ENCODE measurements at places on chromosomes 3 and 15.
A peak's percentile ranks its signal among the peaks of the same experiment; 100 is the strongest.

GRCh38 chr15:56491110-56491722 is 26.3 kb upstream of the MNS1 start:
- DNase-seq, result peak; percentile 9

DNA sequence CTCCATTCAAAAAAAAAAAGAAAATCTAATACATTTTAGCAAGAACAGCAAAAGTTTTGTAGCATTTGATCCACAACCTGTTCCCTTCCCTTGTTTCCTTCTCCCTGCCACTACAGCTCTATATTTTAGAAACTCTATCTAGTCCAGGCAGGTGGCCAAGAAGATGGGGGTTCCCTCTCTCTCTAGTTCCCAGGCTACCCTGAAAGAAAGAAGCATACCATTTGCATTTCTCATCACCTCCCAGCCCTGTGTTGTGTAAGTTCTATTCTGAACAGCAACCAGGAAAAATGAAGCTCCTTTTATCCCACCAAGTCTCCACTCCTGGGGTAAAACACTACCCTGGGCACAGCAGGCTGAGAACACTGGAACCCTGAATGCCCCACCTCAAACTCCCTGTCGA is 100.0 kb downstream of the PCCB start:
- DNase-seq, result no peak

DNA sequence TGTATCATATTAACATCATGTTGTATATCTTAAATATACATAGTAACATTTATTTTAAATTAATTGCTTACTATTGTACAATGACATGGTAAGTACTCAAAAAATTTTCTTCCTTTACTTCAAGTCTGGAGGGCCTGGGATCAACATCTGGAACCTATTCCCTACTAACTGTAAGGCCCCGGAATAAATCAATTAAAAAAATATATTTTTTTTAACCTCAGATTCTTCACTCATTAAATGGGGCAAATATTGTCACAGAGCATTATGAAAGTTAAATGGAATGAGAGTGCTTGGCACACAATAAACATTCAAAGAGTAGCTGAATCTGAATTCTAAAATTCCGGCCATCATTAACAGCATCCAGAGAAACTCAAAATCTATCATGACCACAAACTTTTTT is 16.5 kb downstream of the GSK3B start:
- no peak for DNase-seq

- no peak for DNase-seq
Observed at GRCh38 chr3:190016966-190017365, 103.7 kb downstream of the P3H2 start.

GRCh38 chr3:159733194-159733860 is 255.3 kb upstream of the IL12A start:
- no peak for DNase-seq

GRCh38 chr3:159236321-159236720 is 434.5 kb downstream of the MFSD1 start:
- no peak for DNase-seq

DNA sequence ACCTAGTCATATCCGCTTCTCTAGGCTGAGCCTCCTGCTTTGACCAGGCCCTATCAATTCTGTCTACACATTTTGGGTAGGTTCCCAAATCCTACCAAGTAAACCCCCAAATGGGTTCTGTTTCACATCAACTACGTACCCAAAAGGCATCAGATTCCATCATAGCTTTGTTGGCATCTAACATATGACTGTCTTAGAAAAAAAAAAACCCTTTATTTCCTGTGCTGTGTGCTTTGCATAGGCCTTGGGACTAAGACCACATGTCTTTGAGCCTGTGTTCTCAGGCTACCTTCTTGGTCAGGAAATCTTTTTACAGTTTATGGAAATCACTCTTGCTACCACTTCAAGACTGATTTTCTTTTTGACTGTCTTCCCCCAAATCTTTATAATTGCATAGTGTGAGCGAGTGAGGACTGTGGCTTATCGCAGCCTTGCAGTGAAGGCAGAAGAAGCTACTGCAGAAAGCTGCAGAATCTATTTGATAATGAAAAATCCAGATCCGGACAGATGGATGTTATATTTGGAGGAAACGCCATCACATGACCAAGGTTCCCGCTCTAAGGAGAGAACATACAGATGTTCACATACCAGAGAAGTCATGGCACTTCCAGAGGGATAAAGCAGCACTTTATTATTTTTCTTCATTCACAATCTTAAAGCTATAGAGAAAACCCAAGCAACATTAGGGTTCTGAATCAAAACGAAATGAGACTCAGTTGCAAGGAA is 111.2 kb downstream of the EOMES start:
- DNase-seq, result no peak

DNA sequence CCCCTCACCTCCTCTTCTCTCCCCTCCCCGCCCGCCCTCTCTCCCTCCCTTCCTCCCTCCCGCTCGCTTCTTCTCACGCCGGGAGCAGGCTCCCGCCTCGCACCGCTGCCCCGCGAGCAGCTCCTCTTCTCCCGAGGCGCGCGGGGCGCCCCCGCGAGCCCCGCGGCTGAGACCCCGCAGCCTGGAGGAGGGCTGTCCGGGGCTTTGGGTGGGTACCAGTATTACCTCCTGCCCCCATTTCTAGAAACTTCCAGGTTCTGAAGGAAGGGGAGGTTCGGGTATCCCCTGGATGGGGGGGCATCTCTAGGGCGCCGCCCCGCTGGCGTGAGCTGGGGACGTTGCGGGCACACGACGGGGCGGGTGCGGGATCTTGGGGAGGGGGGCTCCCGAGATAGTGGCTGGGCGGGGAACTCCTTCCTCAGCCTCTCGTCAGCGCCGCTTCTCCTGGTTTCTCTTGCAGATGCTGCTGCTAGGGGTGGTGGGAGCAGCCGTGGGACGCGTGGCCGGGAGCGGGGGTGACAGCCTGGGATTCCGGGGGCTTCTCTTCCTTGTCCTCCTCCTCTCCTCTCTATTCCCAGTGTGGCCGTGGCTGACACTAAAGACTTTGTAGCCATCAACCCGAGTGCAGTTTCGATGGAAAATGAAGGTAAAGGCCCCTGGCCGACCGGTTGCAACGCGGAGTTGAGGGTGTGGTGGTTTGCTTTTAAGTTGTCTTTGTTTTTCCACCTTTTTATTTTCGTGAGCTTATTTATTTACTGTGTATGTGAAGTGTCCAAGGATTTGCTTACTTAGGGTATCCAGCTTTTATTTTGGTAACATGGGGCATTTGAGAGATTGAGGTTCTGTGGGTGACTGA is 474 bp downstream of the ATP2C1 start:
- peak; percentile 31 for DNase-seq

DNA sequence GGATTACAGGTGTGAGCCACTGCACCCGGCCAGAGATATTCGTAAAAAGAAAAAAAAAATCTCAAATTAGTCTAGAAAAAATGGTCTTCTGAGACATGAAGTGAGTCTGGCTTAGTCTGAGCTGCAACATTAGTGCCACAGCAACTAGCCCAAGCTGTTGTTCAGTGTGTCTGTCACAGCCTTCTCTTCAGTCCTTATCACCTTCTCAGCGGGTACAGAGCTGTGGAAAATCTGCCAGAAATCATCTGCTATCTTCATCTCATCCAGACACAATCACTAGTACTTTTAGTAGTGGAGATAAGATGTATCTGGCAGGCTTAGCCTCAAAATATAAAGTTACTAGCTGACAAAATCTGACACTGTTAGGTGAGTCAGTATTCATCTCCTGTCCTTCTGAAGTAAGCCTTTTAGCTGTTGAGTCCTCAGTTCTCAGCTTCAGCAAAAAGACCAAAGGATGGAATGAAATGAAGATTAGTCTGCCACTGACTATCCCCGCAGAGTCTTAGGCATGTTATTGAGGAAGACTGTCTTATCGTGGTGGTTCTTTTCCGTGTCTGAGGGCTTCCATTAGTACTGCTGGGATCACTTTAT is 120.5 kb upstream of the CGNL1 start:
- DNase-seq, result no peak

- no peak for DNase-seq
Observed at GRCh38 chr3:185649414-185649813, 63.3 kb downstream of the SENP2 start.

DNA sequence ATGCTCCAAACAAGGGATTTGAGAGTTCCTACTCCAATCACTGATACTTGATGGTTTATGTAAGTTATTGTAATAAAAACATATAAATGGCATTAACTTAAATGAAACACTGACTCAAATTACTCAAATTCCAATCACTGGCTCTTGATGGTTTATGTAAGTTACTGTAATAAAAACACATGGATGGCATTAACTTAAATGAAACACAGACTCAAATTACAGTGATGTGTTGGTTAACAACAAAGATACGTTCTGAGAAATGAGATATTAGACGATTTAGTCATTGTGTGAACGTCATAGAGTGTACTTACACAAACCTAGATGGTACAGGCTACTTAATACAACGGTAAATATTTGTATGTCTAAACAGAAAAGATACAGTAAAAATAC is 6.6 kb downstream of the MOBP start:
- no peak for DNase-seq

- no peak for DNase-seq
Observed at GRCh38 chr15:40807888-40808461, 702 bp upstream of the DNAJC17 start.

DNA sequence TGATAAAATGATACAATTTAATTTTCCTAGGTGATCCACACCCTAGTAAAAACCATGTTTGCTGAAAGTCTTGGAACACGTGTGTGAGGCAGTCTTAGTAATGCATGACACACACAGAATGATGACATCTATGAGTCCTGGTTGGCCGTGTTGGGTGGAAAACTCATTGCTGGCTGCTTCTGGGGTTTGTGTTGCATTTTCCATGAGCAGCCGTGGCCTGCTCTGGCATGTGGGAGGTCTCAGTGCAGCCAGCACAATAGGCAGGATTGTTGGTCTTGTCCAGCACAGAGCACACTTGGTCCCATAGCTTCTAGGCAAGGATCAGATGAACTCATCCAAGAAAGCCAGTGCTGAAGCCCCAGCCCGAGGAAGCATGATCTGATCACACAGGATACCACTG is 172.8 kb upstream of the UBE3A start:
- no peak for DNase-seq

DNA sequence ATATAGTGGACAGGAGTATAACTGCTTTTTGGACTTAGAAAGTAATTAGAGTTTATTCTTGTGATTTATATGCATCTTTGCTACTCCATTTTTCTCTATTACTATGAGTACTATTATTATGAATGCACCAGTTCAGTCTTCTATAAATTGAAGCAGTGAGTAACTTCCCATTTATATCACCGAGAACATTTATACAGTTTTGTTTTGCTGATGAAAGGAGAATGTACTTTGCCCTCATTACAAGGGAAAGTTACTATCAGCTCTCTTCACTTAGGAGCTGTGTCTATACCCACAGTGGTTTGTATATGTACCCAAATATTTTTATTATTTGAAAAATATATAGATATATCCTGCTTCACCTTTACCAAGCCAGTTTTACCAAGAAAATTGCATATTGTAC is 5.7 kb downstream of the KBTBD12 start:
- no peak for DNase-seq

- no peak for DNase-seq
Observed at GRCh38 chr15:72421484-72421883, 23.4 kb downstream of the TMEM202 start.

- no peak for DNase-seq
Observed at GRCh38 chr3:114903213-114903612, 243.9 kb downstream of the ZBTB20 start.

GRCh38 chr15:92963794-92964193 is 63.7 kb downstream of the CHD2 start:
- DNase-seq, result no peak

DNA sequence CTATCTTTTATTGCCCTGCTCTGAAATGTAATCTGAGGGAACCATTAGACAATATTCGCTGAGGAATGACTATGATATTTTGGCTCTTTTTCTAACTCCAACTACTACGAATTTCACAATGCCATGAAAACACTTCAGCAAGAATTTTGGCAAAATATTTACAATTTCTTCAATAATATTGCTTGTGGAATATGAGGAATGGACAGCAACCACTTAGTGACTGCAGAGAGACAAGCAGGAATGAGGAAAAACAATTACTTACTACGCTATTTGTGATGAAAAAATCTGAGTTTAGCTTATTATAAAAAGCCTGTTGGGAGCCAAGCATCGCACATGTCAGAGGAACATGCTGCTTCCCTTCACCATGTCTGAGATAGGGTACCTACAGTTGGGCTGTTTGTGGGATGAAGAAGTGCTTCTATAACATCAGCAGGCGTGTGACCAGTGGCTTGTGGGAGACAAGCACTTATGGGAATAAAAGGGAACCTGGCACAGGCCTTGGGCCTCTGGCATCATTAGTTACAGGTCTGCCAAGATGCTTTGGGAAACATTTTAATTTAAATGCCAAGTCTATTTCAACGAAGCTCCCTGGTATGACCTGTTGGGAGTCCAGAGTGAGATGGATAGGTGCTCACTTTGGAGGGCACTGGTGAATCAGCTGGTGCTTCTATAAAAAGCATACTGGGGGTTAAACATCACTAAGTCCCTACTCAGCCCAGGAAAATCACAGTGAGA is 2.7 kb upstream of the PLCL2 start:
- DNase-seq, result no peak

- DNase-seq, result no peak
Observed at GRCh38 chr15:80944818-80945217, 44.8 kb downstream of the MESD start.

GRCh38 chr3:59266551-59266950 is 216.7 kb upstream of the CFAP20DC start:
- DNase-seq, result no peak

DNA sequence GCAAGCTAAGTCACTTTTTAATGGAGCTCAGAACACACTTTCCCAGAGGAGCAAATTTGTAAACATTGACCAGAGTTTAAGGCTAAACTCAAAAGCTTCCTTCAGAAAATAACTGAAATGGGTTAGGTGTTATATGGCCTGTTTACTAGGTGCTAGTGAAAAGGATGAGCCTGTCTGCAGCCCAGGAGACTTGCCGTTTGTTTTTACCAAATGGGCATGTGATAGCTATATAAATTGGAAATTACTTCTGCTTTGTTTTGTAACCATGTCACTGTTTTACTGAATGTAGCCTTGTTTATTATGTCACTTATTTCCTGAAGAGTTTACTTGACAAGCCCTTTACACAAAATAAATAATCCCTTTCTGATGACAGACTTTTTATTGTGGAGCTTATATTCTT is 109.4 kb upstream of the THSD4 start:
- no peak for DNase-seq

DNA sequence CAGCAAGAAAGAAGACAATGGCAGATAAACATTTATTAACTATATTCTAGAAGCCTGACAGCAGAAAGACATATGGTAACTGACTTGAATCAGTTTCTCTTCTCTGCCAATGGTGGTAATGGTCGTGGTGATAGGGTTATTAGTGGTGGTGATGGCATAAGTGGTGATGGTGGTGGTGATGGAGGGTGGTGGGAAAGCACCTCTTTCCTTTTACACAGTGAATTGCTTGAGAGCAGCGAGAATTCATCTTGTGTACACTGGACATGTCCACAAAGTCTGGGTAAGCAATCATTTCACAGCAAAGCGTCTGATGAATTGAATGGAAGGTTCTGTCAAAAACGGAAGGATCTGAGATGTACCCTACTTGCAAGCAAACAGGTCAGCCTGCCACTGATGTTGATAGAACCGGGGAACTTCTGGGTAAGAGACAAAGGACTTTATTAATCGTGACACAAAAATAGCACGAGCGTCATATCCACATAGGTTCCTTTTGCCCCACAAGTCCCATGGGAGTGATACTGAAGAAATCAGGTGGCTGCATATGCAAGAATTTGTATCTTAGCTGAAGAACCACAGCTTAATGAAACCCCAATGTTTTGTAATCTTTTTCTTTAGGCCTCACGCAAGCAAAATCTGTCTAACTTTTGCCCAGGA is 23.5 kb upstream of the TBC1D5 start:
- no peak for DNase-seq

GRCh38 chr3:43670635-43671522 is 19.9 kb upstream of the ABHD5 start:
- no peak for DNase-seq

GRCh38 chr3:47475029-47475569 is 642 bp downstream of the SCAP start:
- DNase-seq, result peak; percentile 13
